ENCODE measurements at places on chromosomes 6 and 20. TPM values are rescaled to one million over a fixed set of nuclear protein-coding genes. Genes with fewer than 3 reads are reported as not detected.

GRCh38 chr6:54992789-54993188, 146.2 kb downstream of the FAM83B start:
- no peak overlapping the region for H3K4me3 ChIP-seq
- no peak for DNase-seq
- H3K27me3 ChIP-seq, result peaks cover 4% of the 10 kb centered on the region
- H3K27ac ChIP-seq, result no peak overlapping the region

DNA sequence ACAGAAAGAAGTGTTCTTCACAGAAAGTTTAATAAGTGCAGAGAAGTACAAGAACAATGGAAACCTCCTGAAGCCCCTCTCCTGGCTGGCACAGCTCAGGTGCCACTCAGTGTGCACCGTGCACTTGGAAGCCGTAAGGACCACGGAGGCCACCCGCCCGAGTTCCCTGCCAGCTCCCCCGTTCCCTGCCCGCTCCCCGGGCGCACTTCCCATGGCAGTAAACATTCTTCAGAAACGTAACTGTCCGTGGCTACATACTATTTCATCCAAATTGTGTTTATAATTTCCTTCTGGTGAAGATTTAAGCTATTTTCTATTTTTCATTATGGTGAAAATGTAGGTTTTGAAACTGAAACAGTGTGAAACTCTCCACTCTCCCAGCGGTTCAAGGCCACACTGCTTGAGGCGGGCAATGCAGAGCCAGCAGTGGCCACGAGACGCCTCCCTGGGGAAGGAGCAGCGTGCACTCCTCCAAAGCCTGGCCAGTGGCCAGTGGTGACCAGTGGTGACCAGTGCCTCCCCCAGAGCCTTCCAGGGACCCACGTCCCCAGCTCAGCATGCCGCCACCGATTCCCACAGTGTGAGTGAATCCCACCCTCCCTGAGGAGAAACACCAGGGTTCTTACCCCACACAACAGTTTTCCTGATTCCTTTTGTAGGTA, 46.4 kb downstream of the TAF4 start:
- no peak for DNase-seq
- no peak overlapping the region for H3K4me3 ChIP-seq
- H3K4me1 ChIP-seq, result peaks cover 27% of the 10 kb centered on the region
- H3K36me3 ChIP-seq, result no peaks in the 10 kb centered on the region
- H3K27me3 ChIP-seq, result no peaks in the 10 kb centered on the region

DNA sequence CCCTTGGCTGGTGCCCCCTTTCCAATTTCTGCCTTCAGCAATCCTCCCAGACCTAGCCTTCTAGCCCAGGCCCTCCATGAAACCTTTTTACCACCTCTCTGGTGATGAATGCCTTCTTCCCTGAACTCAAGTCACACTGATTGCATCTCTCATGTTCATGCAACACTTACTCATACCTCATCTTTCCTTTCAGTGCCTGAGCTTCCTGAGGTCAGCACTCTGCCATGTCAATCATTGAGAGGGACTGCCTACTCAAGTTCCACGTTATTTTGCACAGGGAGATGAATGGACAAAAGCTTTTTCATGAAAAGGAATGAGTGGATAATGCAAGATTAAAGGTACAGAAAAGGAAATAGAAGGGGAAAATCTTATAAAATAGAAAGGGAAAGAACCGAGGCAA, 60.1 kb upstream of the PLEKHG1 start:
- no peak overlapping the region for H3K27ac ChIP-seq
- H3K4me3 ChIP-seq, result no peak overlapping the region

GRCh38 chr6:44268095-44268628, 2.1 kb upstream of the TMEM151B start:
- peaks cover 31% of the 10 kb centered on the region for H3K4me1 ChIP-seq
- H3K36me3 ChIP-seq, result no peaks in the 10 kb centered on the region
- no peak overlapping the region for H3K27ac ChIP-seq
- H3K4me3 ChIP-seq, result no peak overlapping the region
- H3K27me3 ChIP-seq, result peaks cover 9% of the 10 kb centered on the region
- peak; percentile 48 for DNase-seq

DNA sequence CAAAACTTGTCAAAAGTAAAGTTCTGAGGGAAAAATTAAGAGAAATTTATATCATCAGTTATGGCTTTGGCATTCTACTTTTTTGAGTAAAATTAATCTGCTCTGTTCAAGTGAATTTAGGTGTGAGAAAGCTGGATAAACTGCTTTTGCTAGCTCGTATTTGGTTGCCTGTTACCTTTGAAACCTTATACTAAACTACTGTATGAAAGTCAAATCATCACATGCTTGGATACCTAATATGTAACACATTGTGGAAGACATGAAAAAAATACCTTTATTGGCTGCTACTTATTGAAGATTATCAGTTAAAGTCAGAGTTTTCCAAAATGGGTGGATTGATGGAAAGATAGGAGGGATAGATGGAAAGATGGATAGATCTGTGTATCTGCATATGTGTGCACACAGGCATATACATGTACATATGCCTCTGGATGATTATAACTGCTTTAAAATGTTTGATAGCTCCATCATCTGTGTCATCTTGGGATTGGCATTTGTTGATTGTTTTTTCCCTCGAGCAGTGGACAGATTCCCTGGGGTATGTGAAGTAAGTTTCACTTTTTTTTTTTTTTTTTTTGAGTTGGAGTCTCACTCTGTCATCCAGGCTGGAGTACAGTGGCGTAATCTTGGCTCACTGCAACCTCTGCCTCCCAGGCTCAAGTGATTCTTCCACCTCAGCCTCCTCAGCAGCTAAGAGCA, 24.3 kb downstream of the SCAF8 start:
- DNase-seq, result no peak
- H3K36me3 ChIP-seq, result no peaks in the 10 kb centered on the region
- no peak overlapping the region for H3K4me3 ChIP-seq
- H3K4me1 ChIP-seq, result peaks cover 61% of the 10 kb centered on the region
- no peaks in the 10 kb centered on the region for H3K27me3 ChIP-seq
- H3K27ac ChIP-seq, result no peak overlapping the region

- H3K4me3 ChIP-seq, result peak overlapping the region; percentile 27
- no peaks in the 10 kb centered on the region for H3K36me3 ChIP-seq
- H3K27me3 ChIP-seq, result no peaks in the 10 kb centered on the region
- H3K27ac ChIP-seq, result peak overlapping the region; percentile 69
- H3K4me1 ChIP-seq, result peaks cover 22% of the 10 kb centered on the region
Measured at GRCh38 chr20:61912665-61913422, 152.8 kb downstream of the TAF4 start.

DNA sequence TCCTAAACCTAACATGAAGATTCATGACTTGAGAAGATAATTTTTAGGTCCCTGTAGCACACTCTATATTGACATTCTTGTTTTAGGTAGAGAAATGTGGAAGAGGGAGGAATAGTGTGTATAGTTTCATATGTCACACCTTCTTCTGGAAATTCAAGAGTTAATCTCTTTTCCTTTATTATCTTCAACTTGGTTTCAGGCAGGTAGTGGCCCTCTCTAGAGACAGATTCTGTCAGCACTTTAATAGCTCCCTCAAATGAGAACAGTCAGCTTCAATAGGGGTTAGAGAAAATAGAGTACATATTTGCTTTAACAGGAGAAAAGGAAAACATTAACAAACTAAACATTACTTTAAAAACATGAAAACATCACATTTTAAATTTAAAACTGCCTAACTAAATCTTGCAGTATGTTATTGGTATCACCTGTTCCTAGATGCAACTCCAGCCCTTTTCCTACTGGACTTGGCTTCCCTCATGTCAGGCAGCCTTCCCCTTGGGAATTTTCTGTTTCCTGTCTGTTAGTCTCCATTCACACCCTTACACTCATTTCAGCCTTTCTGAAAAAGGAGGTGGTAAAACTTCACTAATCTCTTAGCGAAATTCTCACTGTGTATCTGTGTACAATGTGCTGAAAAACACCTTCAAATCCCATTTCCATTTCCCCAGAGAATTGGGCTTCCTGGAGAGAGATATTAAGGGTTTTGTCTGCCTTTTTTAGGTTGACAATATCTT, 192.3 kb upstream of the RNF217 start:
- peaks cover 1% of the 10 kb centered on the region for H3K27me3 ChIP-seq
- H3K36me3 ChIP-seq, result no peaks in the 10 kb centered on the region
- no peak for DNase-seq
- H3K4me1 ChIP-seq, result no peaks in the 10 kb centered on the region
- H3K27ac ChIP-seq, result no peak overlapping the region

DNA sequence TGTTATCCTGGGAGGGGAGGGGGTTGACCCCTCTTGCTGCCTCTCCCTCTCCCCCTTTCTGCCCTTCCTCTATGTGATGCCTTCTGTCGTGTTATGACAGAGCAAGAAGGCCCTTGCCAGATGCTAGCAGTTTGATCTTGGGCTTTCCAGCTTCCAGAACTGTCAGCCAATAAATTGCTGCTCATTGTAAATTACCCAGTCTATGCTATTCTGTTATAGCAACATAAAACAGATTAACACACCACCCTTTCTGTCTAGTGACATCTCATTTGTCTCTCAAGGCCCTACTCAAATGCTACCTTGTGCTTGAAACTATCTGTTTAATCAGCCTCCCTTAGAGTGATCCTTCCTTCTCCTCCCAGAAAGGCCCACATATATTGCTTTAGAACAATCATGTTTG, 16.4 kb upstream of the MAP3K4 start:
- no peak overlapping the region for H3K27ac ChIP-seq
- peaks cover 3% of the 10 kb centered on the region for H3K27me3 ChIP-seq
- H3K4me1 ChIP-seq, result no peaks in the 10 kb centered on the region
- DNase-seq, result no peak
- no peak overlapping the region for H3K4me3 ChIP-seq

DNA sequence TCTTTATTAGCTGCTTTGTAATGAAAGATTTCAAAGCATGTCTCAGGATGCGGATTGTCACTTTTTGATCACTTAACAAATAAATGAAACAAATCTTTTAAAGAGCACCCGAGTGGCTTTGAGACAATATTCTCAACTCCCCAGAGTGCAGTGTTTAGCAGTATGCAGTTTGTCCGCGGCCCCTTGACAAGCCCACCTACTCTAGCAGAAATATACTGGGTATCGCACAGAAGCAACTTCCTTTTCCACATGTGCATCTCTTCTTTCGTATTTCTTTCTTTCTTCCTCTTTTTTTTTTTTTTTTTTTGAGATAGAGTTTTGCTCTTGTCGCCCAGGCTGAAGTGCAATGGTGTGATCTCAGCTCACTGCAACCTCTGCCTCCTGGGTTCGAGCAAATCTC, 84.5 kb upstream of the FAM184A start:
- H3K27ac ChIP-seq, result no peak overlapping the region
- H3K4me3 ChIP-seq, result no peak overlapping the region
- H3K36me3 ChIP-seq, result peaks cover 12% of the 10 kb centered on the region
- no peaks in the 10 kb centered on the region for H3K4me1 ChIP-seq
- peaks cover 10% of the 10 kb centered on the region for H3K27me3 ChIP-seq
- no peak for DNase-seq

GRCh38 chr6:37315157-37315515, 38.6 kb upstream of the RNF8 start:
- H3K27me3 ChIP-seq, result peaks cover 4% of the 10 kb centered on the region
- no peak overlapping the region for H3K4me3 ChIP-seq
- no peak for DNase-seq
- H3K4me1 ChIP-seq, result peaks cover 7% of the 10 kb centered on the region
- H3K27ac ChIP-seq, result no peak overlapping the region

DNA sequence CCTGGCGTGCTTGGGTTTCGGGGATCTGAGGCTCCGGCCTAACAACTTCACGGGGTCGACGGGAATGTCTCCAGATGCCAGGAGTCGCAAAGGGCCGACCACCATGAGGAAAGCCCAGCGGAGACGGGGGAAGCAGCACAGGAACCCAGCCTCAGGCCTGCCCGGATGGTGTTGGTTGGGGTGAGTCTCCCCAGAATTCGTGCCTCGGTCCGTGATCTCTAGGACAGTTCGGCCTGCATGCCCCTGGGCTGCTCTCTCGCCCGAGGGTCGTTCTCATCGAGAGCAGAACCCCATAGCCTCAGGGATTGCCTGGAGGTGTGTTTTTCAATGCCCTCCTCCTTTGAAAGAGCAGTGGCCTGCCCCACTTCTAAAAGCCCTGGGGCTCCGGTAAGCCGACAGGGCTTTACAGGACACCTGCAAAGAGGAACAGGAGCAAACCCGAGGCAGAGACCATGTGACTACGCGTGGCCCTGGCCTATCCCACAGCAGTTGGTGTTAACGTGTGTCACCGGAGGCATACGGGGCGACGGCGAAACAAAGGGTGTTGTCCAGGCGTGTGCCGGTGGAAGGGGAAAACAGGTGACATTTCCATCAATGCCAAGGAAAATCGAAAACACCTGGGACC, 973.1 kb upstream of the DEFB115 start:
- peak overlapping the region; percentile 90 for H3K4me3 ChIP-seq
- no peak for DNase-seq
- H3K4me1 ChIP-seq, result peaks cover 65% of the 10 kb centered on the region
- H3K27ac ChIP-seq, result peak overlapping the region; percentile 71

DNA sequence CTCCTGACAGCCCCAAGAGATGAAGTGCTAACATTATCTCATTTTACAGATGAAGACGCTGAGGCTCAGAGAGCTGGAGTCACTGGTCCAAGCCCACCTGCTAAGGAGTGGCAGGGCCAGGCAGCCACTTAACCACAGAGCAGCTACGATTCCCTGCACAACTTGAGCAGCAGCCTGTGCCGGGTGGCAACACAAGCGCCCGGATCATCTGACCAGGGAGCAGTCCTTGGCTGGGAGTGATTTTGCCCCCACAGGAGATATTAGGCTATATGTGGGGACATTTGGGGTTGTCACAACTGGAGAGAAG, 93.2 kb upstream of the PTPN1 start:
- no peak for DNase-seq
- H3K36me3 ChIP-seq, result no peaks in the 10 kb centered on the region
- H3K27me3 ChIP-seq, result peaks cover 3% of the 10 kb centered on the region

GRCh38 chr6:120966321-120966720, 368.0 kb downstream of the TBC1D32 start:
- DNase-seq, result no peak
- no peak overlapping the region for H3K27ac ChIP-seq

DNA sequence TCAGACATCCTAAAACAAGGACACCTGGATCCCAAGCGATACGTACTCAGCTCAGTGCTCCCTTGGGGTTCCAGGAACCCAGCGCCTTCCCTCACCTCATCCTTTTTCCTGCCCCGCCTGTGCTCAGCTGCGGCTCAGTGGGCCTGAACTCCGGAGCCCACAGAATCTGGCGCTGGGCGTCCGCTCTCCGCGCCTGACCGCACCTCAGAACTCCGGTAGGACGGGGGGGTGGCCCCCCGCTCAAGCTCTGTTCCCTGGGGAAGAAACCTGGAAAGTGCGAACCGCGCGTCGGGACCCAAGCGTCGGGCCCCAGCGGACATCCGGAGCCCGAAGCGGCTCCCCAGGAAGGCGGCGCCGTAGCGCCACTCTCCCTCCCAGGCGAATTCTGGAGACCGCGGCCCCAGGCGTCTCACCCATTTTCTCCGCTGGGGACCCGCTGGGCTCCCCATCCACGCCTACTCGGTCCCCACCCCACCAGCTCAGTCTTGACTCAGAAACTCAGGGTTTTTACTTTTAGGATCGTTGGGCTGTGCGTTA, 336 bp upstream of the LY6G5C start:
- H3K27me3 ChIP-seq, result peaks cover 5% of the 10 kb centered on the region
- H3K27ac ChIP-seq, result peak overlapping the region; percentile 81
- peak; percentile 30 for DNase-seq
- H3K4me3 ChIP-seq, result peak overlapping the region; percentile 88

- no peaks in the 10 kb centered on the region for H3K36me3 ChIP-seq
- H3K27ac ChIP-seq, result no peak overlapping the region
- no peak overlapping the region for H3K4me3 ChIP-seq
Measured at GRCh38 chr20:47998736-47999135, 213.5 kb upstream of the SULF2 start.

The MAS1 gene
- polyA plus RNA-seq, result not detected

The LY6G6F gene
- not detected for polyA plus RNA-seq

The SIRPB2 gene
- polyA plus RNA-seq, result 0.63 TPM

The CGA gene
- not detected for polyA plus RNA-seq

The ULBP3 gene
- polyA plus RNA-seq, result 0.50 TPM

The NNAT gene
- 0.20 TPM for polyA plus RNA-seq

The DCBLD1 gene
- polyA plus RNA-seq, result 5.2 TPM

The PRKN gene
- polyA plus RNA-seq, result 6.4 TPM

The HLA-DRB5 gene
- polyA plus RNA-seq, result 16.0 TPM

The C20orf144 gene
- 0.22 TPM for polyA plus RNA-seq

The MAS1L gene
- not detected for polyA plus RNA-seq
